T47D (cell line): ENCODE measurements at places on chromosomes 5 and 9.

- no peak for DNase-seq
Observed at GRCh38 chr5:164650427-164650826, 1145.0 kb downstream of the MAT2B start.

DNA sequence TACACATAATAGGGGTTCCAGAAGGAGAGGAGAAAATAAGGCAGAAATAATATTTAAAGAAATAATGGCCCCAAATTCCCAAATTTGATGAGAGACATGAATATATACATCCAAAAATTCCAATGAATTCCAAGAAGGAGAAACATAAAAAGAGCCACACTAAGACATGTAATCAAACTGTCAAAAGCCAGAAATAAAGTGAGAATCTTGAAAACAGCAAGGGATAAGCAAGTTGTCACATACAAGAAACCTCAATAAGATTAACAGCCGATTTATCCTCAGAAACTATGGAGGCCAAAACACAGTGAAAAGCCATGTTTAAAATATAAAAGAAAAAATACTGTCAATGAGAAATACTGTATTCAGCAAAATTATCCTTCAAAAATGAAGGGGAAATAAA lies 14.5 kb downstream of the CATSPER3 start:
- no peak for DNase-seq

GRCh38 chr9:88783711-88784083 lies 207.6 kb upstream of the S1PR3 start:
- no peak for DNase-seq

DNA sequence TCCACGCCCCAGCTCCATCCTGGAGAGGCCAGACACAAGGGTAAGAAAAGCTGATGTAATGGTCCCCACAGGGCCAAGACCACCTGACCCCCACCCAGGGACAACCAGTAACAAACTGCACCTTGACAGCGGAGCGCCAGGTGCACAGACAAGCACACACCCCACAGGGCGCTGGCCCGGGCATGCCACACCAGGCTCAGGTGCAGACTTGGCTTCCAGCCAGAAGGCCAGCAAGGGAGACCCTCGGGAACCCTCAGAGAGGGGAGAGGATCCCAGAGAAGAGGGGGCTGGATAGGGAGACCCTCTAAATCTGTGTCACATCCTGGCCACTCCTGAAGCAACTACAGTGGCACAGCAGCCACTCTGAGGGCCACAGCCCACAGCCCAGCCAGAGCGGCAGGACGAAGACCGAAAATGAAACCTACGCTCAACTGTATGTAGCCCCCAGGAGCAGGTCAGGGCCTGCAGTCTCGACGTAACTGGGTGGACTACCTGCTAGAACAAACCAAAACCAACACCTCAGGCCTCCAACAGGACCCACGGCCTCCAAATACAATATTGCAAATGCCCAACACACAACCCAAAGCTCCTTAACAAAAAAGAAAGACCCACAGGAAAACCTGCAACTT lies 18.5 kb downstream of the CAMSAP1 start:
- DNase-seq, result no peak

GRCh38 chr9:88874391-88874790 lies 116.9 kb upstream of the S1PR3 start:
- DNase-seq, result no peak

- DNase-seq, result no peak
Observed at GRCh38 chr5:60640901-60641300, 59.1 kb downstream of the DEPDC1B start.

GRCh38 chr5:170861917-170862766 lies at the start of gene RANBP17:
Gene RANBP17, plus strand, starts transcription at chr5:170862018.
- peak; percentile 78 for DNase-seq

GRCh38 chr5:115423541-115423940 lies 121.0 kb downstream of the FEM1C start:
- DNase-seq, result peak; percentile 32

DNA sequence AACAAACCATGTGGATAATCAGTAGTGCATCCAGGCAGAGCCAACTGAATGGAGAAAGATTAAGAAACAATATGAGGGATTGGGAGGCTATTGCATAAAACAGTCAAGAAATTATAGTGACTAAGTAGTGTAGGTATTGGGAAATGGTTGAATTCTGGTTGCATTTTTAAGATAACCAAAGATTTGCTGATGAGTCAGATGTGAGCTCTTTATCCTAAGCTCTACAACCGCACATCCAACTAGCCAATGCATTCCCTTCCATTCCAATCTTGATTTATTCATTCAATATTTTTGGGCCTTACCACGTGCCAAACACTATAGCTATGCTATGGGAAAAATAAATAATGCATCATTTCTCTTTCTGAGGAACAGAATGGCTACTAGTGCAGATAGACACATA lies 524.5 kb upstream of the RGMB start:
- DNase-seq, result no peak

GRCh38 chr5:139246394-139246793 lies 47.1 kb upstream of the MATR3 start:
- DNase-seq, result no peak

- DNase-seq, result no peak
Observed at GRCh38 chr9:86175223-86175622, 75.9 kb upstream of the GOLM1 start.

DNA sequence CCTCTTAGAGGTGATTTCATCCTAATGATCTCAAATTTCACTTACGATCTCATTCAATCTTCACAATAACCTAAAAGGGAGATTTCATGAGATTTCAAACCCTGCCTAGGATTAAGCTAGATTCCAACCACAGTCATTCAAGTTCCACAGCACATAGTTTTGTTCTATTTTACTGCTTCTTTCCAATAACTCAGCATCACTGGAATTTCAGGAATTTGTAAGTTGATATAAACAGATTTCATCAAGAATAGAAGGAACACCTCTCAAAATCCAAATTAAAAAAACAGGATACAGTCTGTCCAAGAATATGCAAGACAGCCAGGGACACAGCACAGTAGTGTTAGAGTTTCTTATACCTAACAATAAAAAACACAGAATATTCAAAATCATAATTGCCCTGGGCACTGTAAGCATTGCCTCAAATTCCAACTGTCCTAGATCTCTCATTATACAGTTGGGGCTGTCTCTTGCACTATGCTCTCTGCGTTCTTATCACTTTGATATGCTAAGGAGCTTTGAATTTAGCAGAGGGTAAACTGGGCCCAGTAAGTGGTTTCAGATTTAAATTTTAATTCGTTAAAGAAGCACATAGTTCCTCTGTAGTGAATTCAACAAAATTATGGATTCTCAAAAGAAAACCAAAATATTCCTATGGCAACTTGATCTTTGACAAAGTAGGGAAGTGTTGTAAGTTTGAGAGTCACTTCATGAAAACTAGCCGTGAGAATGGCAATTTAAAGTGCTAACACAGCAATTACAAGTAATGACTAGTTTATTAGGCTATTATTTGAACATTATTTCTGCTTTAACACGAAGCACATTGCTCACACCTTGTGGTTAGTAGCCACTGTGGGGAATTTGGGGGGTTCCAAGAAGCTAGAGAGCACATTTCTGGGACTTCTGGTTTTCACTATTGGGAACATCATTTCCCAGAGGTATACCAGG lies 478.6 kb upstream of the C9orf72 start:
- DNase-seq, result no peak

DNA sequence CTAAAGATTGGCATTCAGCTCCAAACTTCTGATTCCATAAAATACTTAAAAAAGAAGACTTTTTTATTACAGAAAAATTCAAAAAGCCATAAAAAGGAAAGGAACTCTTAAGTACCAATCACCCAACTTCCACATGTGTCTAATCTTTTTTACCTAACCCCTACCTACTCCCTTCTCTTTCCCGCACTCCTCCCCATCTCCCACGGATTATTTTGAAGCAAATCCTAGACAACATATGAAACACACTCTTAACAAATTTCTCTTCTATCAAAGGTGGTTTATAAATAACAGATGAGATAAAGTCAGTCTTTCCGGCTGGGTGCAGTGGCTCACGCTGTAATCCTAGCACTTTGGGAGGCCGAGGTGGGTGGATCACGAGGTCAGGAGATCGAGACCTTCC lies 5.9 kb upstream of the DENND4C start:
- no peak for DNase-seq

- no peak for DNase-seq
Observed at GRCh38 chr9:131582056-131582455, 36.7 kb downstream of the PRRT1B start.

DNA sequence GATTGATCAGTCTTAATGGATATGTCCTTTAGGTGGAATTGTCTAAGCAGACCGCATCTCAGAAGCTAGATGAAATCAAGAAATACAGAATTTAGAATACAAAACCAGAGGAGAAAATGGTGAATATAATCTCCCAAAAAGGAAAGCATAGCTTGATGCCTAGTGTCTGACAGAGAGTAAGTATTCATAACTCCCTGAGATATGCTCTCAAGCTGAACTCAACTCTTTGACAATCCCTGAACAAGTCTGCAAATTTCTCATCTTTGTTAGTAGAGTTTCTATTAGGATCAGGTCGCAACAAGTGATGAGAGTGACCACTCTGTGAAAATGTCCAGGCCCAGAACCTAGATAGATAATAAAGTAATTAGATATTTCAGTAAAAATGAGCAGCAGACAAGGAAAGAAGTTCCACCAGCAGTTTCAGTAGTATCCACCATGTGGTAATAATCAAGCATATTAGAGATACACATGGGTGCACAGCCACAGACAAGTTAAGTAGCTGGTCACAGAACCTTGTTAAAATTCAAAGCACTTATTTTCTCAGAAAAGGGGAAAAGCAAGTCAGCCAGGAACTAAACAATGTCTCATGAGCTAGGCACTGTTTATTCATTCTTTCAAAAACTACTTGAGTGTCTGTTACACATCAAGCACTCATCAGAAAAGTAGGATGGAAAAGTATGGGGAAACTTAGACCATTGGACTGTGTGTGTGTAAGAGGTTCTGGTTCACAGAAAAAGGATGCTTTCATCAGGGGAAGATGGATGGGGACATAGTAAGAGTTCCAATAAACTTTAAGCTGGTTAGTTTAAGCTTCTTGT lies 481.5 kb upstream of the TUSC1 start:
- DNase-seq, result no peak

- no peak for DNase-seq
Observed at GRCh38 chr5:133783481-133783880, 171.1 kb upstream of the FSTL4 start.

DNA sequence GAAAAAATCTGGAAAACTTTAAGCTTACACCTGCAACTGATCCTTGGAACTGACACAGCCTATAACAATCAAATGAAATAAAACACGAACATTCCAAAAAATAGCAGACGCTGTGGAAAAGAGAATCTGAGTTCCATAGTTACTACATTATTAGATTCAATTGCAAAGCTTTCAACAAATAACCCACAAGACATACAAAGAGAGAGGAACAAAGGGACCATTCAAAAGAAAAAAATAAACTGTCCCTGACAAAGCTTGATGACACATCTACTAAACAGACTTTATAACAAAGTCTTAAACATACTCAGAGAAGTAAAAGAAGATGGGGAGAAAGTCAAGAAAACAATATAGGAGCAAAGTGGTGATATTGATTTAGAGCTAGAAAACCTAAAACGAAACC lies 1123.6 kb downstream of the PTPRD start:
- no peak for DNase-seq

DNA sequence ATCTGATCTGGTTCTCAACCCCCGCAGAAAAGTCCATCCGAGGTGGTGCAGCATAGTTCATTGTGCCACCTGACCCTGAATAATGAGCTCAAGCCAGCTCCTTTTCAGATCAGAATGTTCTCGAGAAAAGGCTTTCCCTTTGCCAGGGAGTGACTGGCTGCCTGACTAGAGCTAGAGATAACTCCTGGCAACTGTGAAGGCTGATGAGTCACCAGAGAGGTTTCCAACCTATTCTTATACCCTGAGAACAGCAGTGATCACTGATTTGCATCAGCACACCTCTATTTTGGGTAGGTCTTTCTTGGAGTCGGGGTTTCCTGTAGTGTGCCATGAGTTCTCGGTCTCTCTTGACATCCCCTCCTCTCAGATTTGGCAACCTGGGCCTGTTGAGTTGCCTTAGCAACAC lies 127.9 kb downstream of the PIK3R1 start:
- DNase-seq, result no peak

DNA sequence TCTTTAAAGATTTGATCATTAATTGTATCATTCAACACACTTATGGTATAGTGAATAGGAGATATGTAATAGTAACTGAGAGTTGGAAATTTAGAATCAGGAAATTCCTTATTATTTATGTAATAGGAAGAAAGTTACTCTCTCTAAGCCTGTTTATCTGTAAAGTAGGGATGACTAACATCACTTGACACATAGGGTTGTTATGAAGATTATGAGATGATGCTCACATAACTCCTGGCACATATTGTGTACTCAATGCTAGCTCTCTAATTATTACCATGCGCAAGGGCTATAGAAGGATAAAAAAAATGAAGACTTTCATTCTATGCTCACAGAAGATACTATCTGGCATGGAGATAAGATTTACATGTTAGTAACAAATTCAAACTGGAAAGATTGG lies 149.9 kb downstream of the ISOC1 start:
- no peak for DNase-seq

DNA sequence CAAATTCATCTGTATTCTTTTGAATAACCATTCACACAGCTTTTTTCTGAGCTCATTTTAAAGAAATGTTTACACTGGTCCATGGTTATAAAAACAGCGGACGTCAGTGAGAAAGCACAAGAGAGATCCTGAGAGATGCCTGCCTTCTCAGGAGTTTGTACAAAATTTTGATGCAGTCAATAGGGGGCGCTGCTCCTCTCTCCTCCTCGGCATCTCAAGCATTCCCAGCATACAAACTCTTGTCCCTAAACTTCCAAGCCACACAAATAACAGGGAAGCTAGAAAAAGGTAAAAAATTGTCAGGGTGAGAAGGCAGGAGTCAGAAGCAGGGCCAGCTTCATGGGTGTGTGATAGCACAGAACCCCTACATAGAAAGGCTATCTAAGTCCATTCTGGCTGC lies 11.2 kb upstream of the CCDC152 start:
- DNase-seq, result peak; percentile 32

DNA sequence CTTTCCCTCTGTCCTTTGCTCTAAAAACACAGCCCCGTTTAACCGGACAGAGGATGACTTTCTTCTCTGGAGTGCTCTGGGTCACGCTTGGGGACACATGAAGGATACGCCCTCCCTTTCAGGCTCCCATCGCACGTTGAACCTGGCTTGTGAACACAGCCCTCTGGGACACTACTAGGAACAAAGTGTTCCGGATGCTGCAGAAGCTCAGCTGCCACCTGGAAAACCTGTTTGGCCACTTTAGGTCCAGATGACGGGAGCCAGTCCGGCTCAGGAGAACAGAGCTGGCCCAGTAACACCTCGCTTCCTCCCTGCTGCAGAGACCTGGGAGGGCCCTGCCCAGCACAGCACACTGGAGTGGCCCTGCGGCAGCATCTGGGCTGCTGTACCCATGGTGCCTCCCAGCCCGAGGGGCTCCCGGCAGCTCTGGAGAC lies 60.1 kb downstream of the GADD45G start:
- DNase-seq, result peak; percentile 91

GRCh38 chr9:8621416-8621815 lies 821.8 kb upstream of the DMAC1 start:
- DNase-seq, result no peak

DNA sequence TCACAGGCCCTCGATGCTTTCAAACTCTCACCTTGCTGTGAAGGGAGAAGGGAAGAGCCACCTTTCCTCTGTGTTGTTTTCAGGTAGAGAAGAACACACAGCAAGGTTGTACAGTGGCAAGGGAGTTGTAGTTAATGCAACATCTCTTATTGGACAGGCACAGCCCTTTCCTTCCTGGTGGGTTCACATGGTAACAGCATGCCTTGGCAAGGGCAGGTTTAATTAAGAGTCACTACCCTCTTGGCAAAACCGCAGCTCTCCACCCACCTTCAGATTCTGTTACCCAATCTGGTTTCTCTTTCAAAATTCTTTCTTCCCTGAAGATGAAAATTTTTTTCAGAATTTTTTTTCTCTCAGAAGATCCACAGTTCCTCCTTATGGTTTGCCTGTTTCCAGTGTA lies 253.1 kb downstream of the TLR4 start:
- DNase-seq, result no peak
